Neuronal stem cell (in vitro differentiated cells): ENCODE measurements at places on chromosomes 3 and 15.

- no peak for DNase-seq
These were observed 138.8 kb upstream of the ATP2B2 start for GRCh38 chr3:10644189-10644588.

GRCh38 chr15:44812029-44812517 lies 75.7 kb downstream of the TRIM69 start:
- no peak for DNase-seq

- no peak for DNase-seq
These were observed 31.0 kb upstream of the KLHL25 start for GRCh38 chr15:85825719-85826118.

GRCh38 chr3:82707035-82707434 lies 945.6 kb upstream of the GBE1 start:
- no peak for DNase-seq
